ENCODE measurements at places on chromosomes 4 and X.

DNA sequence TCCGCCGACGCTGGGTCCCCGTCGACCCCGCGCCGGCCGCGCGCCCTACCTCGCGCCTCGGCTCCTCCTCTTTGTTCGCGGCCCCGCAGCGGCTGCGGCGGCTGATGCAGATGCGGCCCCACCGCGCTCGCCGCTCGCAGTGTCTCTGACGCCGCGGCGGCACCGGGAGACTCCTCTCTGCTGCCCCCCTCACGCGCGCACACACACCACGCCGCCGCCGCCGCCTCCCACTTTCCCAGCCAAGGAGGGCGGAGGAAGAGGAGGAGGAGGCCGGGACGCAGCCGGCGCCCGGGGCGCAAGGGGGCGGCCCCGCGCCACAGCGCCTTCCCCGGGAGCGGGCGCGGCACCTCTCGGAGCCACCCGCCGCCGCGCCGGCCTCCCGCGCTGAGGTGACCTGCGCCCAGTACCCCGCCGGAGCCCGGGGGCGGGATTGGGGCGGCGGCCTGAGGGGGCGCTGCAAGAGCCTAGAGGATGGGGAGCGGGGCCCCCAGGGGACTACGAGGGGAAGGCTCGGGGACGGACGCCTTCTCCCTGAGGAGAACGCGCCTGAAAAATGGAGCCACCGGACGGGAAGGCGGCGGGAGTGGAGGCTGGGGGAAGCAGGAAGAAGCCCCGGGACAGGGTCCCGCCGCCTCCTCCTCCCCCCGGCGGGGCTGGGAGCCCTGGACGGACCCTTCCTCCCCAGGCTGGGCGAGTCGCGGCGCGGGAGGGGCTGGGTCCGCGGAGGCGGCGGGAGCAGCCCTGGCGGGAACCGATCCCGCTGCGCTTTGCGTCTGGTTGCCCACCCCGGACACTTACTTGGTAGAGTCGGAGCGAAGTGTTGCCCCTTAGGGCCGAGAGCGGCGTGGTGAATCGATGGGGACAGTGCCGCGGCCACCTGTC is at the start of gene SH3RF1:
TSS of gene SH3RF1 (minus strand) at position 147 of the 882 bp plus-strand sequence. CDS start 1,744 bp downstream, outside the sequence.
- DNase-seq = no peak

GRCh38 chr4:1594871-1595788 is 89.0 kb downstream of the FAM53A start:
- no peak for DNase-seq

GRCh38 chr4:31187979-31188378 is 467.8 kb downstream of the PCDH7 start:
- no peak for DNase-seq

DNA sequence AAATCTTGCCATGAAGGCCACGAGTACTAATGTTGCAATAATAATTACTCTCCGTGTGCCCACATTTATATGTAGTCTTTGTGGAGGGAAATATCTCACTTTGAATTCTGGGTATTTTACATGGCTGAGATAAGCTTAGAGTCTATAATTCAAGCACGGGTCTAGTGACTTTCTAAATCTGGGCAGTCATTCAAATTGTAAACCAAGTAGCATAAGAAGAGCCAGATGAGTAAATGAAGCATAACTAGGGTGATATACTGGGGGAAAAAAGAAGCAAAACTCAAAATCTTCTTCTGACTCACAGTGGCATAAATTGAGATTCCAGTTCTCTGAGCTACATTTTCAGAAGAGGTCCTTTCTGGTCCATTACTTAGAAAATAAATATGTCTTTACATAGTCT is 53.0 kb downstream of the MAPK10 start:
- no peak for DNase-seq

DNA sequence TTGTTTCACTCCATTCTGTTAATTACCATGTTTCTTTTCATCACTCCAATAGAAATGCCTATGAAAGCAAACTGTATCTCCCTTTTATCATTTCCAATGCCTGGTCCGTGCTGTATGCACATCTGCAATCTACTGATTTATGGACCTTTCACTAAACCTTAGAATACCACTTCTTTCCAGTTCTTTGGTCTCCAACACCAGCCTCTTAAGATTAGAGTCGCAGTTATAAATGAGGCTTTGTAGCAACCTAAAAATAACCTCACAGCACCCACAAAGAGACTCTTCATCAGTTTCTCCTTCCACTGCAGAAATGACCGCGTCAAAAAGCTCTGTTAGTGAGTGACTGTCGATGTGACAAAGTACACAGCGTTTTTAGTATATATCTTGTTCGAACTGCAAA is 282.6 kb downstream of the ADGRA3 start:
- DNase-seq = no peak

DNA sequence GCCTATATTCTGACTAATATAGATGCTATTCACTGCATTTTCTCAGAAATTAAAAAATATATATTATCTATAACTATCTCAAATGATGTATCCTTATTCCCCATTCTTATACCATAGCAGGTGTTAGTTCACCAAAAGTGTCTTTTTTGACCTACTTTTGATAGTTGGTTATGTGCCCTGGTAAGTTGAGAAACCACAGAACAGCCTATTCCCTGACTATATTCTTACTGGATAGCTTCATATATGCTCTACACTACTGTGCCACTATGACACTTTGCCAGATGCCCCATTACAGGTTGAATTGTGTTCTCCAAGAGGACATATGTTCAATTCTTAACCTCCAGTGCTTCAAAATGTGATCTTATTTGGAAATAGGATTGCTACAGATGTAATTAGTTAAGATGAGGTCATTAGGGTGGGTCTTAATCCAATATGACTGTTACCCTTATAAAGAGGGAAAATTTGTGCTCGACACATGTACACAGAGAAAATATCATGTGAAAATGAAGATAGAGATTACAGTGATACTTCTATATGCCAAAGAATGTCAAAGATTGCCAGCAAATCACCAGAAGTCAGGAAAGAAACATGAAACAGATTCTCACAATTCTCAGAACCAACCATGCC is 76.1 kb downstream of the LRBA start:
- no peak for DNase-seq

GRCh38 chr4:47031011-47031678 is at the start of gene GABRB1:
Gene GABRB1 (plus strand): TSS chr4:47031567.
- no peak for DNase-seq

GRCh38 chrX:40433160-40433559 is 147.6 kb upstream of the ATP6AP2 start:
- DNase-seq = no peak

DNA sequence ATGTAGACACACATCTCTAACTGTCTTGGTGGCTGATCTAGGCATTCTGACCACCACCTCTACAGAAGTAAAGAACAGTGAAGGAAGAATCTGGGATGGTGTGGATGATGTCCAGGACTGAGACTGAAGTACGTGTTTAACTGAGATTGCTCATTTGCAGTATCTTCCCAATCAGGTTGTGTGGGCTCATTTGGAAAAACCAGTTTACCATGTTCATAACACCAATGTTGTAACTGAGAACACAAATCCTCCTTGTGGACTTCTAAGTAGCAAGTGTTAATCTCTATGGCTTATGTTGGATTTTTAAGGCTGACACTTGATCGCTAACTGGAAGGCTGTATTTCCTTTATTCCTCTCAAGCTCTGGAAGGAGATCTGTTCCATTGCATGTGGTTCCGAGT is 144.7 kb downstream of the ZNF518B start:
- no peak for DNase-seq

GRCh38 chr4:89538886-89539285 is 231.3 kb upstream of the GPRIN3 start:
- DNase-seq = no peak

DNA sequence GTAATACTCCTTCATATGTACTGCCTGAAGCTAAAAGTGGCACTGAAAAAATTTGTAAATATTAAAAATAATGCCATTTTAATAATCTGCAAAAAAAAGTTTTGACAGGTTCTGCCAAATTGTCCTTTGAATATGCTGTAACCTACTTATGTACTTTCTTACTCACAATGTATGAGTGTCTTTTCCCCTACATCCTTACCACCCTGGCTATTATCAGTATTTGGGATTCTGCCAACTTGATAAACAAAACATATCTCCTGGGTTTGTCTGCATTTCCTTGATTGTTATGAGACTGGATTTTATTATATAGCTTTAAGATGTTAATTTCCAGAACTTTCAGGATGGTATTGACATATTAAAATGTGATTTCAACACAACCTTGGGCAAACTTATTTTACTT is 187.9 kb downstream of the CHM start:
- DNase-seq = no peak

DNA sequence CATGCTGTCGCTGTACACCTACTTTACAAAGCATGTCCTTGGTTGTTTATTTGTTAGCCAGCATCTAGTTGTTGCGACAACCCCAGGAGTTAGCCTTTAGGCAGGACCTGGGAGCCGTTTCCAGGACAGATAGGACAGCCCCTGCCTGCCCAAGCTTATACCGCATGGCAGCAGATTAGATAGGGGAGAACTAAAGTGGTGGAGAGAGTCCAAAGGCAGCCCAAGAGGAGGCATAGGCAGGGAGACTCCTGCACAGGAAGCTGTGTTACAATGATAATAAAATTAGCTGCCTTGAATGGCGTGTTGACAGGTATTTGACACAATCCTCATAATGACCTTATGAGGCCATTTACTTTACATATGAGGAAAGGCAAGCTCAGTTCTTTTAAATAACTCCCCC is 13.0 kb downstream of the NSDHL start:
- no peak for DNase-seq

DNA sequence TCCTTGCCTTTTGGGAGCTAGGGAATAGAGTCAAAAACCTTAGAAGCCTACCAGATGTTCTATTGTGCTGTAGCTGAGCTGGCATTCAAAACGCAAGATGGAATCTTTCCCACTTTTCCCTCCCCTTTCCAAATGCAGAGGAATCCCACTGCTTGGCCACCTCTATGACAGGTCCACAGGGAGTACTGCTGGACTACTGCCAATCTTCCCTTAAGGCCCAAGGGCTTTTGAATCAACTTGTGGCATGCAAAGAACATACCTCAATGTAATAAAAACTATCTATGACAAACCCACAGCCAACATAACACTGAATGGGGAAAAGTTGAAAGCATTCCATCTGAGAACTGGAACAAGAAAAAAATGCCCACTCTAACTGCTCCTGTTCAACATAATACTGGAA is 139.2 kb upstream of the AGTR2 start:
- DNase-seq = no peak

DNA sequence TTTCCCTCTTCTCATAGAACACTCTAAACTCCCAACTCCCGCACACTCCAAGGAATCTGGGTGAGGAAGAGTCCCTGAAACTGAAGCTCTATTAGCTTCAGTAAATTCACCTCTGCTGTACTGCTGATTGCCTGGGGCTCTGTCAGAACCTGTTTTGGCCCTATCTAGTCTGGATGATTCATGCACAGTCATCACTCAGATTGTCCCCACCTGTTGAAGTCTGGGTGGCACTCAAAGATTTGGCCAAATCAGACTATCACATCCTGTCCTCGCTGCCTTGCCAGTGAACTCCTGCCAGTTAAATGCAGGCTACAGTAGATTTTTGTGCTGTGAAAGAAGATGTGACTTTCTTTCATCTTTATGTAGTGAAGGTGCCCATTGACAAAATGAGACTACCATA is 63.5 kb upstream of the EMCN start:
- DNase-seq = no peak

GRCh38 chrX:29233592-29234183 is 646.4 kb downstream of the IL1RAPL1 start:
- DNase-seq = no peak

DNA sequence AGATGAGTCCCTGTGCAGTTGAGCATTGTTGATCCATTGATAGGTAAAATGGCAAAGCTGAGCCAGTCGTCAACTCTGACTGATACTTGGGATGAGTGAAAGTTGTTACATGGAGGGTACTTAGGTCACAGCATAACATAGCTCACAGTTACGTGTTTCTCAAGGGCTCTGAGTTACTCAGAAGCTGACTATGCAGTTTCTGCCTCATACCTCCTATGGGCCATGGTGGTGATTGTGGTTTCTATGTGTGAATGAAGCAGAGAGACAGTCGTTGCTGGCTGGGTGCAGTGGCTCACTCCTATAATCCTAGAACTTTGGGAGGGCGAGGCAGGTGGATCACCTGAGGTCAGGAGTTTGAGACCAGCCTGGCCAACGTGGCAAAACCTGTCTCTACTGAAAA is 30.8 kb downstream of the FRMPD3 start:
- no peak for DNase-seq

DNA sequence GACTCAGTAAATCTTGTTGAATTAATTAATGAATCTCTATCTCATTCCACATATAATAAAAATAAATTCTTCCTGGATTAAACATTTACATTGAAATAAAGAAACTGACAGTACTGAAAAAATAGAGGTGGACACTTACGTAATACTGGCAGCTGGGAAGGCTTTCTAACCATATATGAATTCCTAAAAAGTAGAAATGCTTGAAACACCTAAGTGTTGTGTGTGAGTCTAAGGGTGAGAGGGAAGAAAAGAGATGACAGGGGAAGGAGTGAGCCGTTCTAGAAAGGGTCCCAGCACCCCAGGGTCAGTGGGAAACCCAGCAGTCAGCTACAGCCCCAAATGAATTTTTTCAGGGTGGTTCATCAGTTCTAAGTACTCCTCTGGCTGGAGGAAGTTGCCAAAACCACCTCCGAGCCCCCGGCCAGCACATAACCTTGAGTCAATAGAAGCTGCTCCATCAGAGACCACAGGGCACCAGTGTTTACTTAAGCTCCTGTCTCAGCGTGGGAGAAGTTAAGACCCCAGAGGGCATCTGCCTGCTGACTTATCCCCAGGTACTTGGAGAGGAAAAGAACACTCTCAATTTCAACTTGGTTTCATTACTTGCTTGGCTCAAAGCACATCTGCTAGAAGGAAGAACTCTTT is 18.3 kb downstream of the GAB3 start:
- no peak for DNase-seq

DNA sequence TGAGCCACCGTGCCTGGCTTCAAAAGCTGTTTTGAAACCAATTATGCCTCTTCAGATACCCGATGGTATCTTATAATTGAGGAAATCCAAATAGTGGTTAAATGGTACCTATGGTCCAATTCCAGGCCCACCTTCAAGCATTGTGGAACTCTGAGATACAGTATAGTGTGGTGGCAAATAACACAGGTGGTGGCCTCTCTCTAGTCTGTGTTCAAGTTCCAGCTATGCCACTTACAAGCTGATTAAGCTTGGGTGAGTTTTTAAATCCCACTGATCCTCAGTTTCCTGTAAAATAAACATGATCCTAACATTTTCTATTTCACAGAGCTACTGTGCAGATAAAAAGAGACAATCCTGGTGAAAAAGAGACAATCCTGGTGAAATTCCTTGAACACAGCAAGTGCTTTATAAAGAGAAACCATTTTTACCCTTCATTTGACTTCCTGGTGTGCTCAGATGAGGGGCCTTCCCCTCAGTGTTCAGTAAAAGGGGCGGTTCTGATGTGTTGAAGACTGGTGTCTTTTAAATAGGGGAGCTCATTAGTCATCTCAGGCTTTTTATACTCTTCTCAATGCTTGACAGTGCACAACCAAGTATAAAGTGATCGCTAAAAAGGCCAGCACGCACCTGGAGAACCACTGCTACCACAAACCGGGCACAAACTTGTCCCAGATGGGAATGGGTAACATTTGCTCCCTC is 30.8 kb upstream of the CD40LG start:
- DNase-seq = no peak

GRCh38 chr4:138978600-138978999 is 37.0 kb upstream of the NOCT start:
- no peak for DNase-seq

- no peak for DNase-seq
These were observed 13.2 kb downstream of the HS3ST1 start for GRCh38 chr4:11415409-11416070.

- DNase-seq = no peak
These were observed 163.3 kb upstream of the SLC7A11 start for GRCh38 chr4:138405466-138405891.

Measured in stimulated activated CD4-positive, alpha-beta T cell treated with anti-CD3 and anti-CD28 coated beads, Interleukin-1b, Interleukin-23, amount 100 ng/mL, for 1 hour (primary cell).